ENCODE measurements at places on chromosomes 11 and 22.

DNA sequence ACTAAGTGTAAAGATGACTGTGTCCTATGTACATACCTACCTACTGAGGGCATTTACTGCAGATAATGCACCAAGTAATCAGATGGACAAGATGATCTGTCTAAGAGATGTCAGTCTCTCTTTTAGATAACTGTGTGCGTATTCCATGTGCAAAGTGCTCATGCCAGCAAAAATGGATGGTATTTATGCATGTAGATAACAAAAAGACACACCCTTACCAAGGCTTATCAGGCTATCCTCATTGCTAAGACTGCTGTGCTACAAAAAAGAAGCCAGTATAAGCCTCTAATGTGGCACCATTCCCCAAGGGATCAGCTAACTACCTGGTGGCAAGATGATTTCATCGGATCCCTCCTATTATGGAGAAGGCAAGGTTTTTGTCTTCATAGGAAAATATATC, 34.3 kb upstream of the CD44 start:
- no peak for DNase-seq

DNA sequence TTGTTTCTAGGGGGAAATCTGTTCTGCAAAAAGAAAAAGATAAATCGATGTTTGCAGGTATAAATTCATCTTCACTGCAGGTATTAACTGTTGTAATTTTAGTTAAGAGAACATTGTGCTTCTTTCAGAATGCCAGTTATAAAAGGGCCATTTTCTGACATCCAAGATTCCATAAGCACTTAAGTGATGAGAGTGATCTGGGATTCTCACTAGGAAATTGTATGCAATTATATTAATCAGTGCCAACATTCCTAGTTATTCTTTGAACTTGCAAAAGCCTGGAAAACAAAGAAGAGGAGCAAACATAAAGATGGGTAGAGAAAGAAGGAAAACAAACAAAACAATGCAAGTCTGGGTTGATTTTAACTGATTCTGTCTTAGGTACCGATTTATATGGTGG, 5.4 kb downstream of the DDI1 start:
- DNase-seq, result no peak

DNA sequence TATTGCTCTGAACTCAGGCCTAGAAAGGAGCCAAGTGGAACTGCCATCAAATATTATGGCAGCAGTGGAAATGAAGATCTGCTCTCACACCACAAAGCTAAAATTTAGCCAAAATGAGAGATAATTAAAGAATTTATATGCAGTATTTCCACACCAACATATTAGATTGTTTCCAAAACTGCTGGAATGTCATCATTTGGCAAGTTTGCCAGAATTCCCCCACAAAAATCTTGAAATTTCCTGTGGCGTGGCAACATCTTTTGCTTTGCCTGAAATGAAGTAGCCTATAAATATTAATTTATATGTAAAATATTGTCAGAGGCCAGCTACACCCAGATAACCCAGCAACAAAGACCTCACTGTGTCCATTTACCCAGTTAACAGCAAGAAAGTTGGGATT, 13.8 kb downstream of the C11orf71 start:
- no peak for DNase-seq

- DNase-seq, result no peak
Measured at GRCh38 chr11:35786188-35786587, 123.6 kb downstream of the TRIM44 start.
